ENCODE measurements at places on chromosomes 4 and X.

DNA sequence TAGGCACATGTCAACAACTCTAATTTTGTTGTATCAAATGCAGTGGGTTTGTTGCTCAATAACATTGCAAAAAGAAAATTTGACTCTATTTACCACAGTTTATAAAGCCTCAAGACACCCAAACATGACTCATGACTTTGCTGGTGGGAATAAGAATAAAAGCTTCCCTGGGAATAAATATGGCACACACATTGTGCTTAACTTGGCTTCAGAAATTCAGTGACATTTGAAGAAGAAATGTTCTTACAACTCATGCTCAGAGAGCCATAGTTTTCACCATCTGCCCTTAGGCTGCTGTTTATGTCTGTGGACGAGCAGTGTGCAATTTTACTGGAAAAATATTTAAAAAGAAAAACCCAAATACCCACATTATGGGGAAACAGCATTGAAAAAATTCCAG lies 60.9 kb downstream of the SPATA18 start:
- no peak for DNase-seq

GRCh38 chr4:25578432-25578831 lies 77.2 kb upstream of the SLC34A2 start:
- no peak for DNase-seq

- no peak for DNase-seq
Measured at GRCh38 chr4:77152421-77152820, 4.6 kb upstream of the CCNG2 start.

- no peak for DNase-seq
Measured at GRCh38 chrX:100349391-100349790, 60.7 kb downstream of the PCDH19 start.

DNA sequence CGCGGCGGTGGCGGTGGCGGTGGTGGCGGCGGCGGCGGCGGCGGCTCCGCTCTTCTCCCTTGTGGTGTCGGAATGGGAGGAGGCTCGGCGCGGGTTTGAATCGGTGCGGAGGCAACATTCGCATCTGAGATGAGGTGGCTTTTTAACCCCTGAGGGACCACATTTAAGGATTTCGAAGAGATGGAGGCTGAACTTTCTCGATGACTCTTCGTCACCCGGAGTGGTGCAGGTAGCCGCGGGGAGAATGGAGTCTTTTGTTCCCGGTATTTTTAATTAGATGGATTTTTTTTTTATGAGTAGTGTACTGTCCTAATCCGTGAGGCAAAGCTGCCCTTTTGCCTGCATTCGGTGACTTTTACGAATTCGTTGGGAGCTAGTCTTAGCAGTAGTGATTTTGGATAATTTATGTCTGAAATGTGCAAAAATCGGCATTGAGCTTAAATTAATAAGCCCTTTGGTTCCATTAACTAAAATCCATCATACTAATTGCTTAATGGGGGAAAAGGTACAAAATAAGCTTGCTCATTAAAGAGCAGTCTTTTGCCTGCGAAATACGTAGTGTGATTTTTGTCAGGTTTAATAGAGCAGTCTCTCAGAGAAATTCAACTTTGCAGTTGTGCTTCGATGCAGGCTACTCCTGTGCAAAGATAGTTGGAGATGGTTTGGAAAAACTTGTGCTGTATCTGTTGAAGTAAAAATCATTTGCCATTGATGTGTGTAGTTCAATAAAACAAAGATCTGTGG lies 206.2 kb downstream of the TENM3 start:
- no peak for DNase-seq

- no peak for DNase-seq
Measured at GRCh38 chrX:153456704-153457103, 10.8 kb upstream of the TREX2 start.

DNA sequence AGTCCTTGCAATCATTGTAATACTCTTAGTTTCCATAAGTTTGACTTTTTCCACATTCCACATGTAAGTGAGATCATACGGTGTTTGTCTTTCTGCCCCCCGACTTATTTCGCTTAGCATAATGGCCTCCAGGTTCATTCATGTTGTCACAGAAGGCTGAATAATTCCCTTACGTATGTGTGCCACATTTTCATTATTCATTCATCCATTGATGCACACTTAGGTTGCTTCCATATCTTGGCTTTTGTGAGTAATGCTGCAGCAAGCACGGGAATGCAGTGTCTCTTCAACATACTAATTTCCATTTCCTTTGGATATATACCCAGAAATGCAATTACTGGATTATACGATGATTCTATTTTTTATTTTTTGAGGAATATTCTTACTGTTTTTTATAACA lies 22.0 kb upstream of the VEGFC start:
- no peak for DNase-seq
